ENCODE measurements at places on chromosomes 12 and 14.

DNA sequence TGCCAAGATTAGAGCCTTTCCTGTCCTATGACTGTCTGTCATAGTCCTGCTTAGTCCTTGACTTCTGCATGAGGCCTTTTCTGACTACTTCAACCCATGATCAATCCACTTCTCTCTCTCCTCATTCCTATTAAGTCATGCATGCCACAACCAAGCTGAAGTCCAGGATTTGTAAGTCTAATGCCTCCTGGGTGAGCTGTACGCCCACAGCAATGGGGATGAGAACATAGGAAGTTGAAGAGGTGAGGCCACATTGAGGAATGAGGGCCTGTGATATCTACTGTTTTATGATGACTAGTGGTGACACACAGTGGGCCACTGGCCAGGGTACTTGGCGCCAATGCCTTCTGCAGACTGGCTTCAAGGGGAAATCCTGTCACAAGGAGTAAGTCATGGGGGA, 994.1 kb upstream of the TMEM132C start:
- DNase-seq: no peak

GRCh38 chr12:26851031-26851809, 18.2 kb upstream of the ITPR2 start:
- DNase-seq: no peak

GRCh38 chr12:102769323-102769916, 147.6 kb downstream of the PAH start:
- no peak for DNase-seq

DNA sequence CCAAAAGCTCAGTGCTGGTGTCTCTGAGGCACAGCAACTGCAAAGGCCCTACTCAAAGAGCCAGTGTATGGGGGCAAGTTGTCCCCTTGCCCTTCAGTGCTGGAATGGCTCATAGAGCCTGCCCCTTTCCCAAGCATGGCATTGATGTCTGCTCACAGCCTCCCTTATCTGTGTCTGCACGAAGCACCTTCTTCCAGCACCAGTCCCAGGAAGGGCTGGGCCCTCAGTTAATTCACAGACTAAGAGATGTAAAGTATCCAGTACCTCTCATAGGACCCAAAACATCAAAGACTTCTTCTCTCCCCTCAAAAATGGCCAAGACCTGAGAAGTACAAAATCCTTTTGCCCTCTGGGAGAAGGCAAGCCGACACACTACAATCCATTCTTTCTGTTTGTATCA, 1.6 kb upstream of the CMAS start:
- no peak for DNase-seq

- DNase-seq: no peak
These were observed 27.8 kb downstream of the GPHB5 start for GRCh38 chr14:63290741-63291430.

GRCh38 chr14:65164825-65165135, 62.5 kb upstream of the MAX start:
- no peak for DNase-seq

DNA sequence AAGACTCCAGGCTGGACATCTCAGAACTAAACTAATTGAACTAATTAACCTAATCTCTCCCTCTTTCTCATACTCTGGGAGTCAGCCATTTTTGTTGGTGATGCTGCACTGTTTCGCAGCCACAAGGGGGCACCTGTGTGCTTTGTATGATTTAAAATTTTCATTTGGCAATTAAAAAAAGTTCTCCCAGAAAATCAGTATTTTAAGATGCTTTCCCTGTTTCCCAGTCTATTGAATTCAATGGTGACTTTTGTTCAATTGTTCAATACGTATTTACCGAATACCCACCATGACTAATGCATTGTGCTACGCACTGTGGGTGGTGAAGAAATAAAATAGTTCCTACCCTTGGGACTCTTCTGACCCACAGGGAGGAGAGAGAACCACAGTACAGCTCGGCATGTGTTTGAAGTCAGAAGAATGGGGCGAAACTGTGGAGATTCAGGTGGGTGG, 63.7 kb downstream of the ZNF664 start:
- DNase-seq: no peak

DNA sequence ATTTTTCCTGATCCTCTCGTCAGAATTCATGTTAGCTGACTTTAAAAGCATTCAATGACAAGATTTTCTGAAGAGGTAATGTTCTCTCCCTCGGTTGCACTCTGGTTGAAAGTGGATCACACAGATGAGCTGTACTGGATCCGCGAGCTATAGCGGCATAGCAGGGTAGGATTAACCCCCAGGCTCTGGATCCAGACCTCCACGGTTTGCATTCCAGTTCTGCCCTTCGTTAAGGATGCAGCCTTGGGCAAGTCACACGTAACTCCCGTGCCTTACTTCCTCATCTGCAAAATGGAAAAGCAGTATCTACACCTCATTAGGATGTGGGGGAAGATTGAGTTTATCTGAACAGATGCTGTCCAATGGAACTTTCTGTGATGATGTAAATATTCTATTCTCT, 13.8 kb downstream of the CCDC92 start:
- no peak for DNase-seq

- no peak for DNase-seq
These were observed 174.2 kb upstream of the PLEKHG7 start for GRCh38 chr12:92528586-92528985.

- no peak for DNase-seq
These were observed 3.2 kb upstream of the GSC start for GRCh38 chr14:94773061-94773648.

DNA sequence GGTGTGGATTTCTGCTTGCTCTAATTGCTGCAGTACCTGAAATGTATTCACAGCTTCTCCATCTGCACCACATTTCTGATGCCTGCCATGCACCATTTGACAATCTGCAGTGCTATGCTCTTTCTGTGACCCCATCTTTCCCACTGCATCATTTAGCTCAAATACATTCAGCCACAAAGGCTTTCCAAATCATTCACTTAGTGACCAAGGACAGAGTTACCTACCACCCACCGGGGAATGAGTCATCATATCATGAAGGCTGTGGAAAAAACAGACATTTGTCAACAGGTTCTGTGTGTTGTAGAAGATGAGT, 465.5 kb upstream of the ATP2B1 start:
- no peak for DNase-seq

- no peak for DNase-seq
These were observed 46.8 kb upstream of the GPATCH2L start for GRCh38 chr14:76104802-76105355.
